ENCODE measurements at places on chromosomes 5 and 9.
A peak's percentile ranks its signal among the peaks of the same experiment; 100 is the strongest.

- DNase-seq: no peak
Measured at GRCh38 chr9:84493284-84493947, 152.9 kb upstream of the SLC28A3 start.

DNA sequence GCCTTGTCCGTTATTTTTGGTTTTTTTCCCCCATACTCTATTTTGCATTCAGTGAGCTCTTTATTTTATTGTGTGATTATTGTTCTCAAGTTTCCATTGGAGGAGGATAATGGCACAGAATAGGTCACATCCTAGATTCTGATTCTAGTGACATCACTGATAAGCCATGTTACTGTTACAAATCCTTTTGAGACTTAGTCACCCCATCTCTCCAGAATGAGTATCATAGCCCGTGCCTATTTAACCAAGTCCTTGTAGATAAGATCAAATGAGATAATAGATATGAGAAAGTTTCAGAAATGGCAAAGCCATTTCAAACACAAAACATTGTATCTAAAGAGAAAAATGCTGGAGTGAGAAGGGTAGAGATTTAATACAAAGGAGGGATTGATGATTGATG is 242.6 kb downstream of the RAB3C start:
- no peak for DNase-seq

DNA sequence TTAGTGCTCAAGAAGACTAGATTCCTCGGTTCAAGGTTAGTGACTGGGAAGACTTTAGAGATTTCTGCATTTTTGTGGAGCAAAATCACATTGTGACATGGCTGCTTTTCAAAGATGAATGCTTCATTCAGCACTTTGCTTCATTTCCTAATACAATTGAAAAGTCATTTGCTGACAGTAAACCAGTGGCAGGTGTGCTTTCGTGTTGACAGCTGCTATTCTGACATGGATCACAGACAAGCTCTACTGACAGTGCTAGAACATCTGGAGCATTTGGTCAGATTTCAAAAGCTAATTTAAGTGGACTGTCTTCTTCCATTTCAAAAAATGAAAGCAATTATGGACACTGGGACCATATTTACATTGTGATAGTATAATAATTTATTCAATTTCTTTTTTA is 1060.1 kb downstream of the PTPRD start:
- no peak for DNase-seq

- no peak for DNase-seq
Measured at GRCh38 chr5:135608361-135608760, 29.6 kb upstream of the CXCL14 start.

GRCh38 chr5:160155017-160155750 is 35.9 kb upstream of the PWWP2A start:
- DNase-seq: peak; percentile 66

DNA sequence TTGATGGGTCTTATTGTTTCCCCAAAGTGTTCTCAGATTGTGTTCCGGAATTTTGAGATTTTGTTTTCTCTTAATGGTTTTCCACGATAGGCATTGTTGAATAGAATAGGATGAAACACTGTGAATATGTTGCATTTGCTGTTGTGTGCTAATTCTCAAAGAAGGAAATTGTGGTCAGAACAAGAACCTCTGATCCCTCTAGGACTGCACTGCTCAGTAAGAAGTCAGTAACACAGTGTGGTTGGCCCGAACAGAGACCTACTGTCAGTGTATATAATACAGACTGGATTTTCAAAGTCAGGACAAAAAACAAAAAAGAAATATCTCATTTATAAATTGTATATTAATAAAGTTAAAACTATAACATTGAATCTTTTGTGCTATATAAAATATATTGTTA is 494.8 kb downstream of the MAT2B start:
- DNase-seq: no peak

- no peak for DNase-seq
Measured at GRCh38 chr9:72955571-72955970, 2.7 kb upstream of the ALDH1A1 start.

DNA sequence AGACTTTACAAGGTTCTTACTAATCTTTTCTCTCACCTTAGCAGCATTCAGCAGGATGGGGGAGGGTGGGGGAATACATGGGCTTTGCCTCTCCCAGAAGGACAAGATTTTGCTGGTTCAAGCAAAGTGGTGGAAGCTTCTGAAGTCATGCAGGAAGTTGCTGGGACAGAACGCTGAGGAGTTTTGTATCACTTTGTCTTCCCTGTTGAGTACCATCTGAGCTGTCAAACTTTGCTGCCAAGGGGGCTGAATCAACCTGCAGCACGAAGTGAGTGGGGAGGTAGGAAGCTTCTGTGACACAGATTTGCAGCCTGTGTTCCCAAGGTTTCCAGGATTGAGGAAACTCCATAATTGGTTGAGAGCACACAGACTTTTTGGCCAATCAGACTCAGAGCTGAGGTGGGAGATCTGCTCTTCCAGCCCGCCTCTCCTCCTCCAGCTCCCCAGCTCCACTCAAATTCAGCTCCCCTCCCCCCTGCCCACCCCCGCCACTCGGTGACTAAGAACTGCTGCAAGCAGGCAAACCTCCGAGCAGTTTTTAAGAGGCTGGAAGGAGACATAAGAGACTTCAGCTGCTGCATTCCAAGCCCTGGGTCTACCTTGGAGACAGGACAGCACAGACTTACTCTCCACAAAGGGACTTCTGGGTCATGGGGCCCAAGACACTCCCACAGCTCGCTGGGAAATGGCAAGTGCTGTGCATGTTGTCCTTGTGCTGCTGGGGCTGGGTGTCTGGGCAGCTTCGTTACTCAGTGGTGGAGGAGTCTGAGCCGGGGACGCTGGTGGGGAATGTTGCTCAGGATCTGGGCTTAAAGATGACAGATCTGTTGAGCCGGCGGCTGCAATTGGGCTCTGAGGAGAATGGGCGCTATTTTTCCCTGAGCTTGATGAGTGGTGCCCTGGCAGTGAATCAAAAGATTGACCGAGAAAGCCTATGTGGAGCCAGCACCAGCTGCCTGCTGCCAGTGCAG is at the start of gene PCDHGC5:
TSS of gene PCDHGC5 (plus strand) at position 491 of the 971 bp plus-strand sequence. CDS start at position 651, 160 bp downstream.
- DNase-seq: no peak

DNA sequence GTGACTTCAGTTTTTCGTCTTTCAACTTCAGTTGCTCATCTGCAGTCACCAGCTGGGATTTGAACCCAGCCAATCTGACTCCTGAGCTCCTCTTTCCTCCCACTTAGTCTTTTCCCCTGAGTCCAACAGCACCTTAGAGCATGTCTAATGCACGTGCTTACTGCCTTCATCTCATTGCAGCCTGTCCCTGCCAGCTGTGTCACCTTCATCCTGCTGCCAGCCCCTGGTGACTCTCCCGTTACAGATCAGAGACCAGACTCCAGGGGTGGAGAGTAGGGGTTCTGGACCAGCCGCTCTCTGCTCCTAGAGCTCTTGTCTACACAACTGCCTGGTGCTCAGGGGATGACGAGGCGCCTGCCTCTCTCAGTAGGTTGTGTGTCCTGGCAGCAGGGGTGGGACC is 132.9 kb upstream of the LMX1B start:
- no peak for DNase-seq

GRCh38 chr9:119366909-119367682 is 2.1 kb downstream of the BRINP1 start:
- no peak for DNase-seq

- no peak for DNase-seq
Measured at GRCh38 chr5:42614509-42614908, 142.1 kb upstream of the CCDC152 start.

DNA sequence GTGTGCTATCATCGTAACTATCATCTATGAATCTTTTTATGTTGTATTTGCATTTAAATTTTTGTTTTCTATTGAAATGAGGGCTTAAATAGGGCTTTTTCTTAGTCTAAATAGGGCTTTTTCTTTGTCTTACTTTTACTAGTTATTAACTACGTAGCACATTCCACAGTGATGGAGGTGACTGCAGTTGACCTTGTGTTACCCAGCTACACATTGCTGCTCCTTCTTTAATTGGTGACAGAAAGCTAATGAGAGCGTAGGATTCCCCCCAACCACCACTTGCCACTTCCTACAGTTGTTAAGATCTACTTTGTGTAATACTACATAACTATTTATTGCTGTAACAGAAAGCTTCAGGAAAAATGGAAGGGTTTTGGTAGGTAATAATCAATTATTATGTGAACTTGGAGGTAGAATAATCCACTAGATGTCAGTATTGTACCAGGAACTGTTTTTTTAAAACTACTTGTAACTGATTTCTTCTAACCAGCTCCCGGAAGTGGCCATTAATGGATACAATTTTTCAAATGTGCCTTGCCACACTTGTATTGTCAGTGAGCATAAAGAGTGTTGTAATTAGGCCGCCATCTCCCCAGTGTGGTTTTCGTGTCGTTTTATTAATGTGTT is 18.0 kb downstream of the MTRR start:
- no peak for DNase-seq

DNA sequence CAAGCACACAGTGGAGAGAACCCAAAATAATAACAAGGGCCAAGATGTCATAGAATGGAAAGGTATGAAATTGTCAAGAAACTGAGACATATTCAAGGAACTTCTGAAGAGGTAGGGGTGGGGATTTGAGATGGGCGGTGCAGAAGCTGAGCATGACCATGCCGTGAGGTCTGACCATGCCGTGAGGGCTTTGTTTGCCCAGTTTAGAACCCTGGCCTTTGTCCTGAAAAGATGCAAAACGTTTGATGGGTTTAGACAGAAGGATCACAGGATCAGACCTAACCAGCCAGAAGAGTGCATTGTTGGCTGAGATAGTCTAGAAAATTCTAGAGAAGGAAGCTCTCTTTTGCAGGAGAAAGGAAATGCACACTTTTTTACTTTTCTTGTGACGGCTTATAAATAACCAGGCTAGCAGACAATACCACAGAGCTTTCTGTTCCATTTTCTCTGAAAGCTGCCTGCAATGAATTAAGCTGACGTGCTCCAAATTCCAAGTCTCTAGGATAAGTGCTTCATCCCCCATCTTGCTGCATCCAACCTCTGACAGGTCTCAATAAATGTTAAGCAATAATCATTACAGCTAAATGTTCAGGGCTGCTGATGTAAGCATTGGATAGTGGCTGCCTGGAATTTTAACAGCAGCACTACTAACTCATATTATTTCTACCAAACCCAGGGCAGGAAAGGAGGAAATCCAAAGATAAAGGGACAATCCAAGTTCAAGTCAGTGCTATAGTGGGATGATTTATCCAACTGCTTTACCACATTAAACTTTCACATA is 110.9 kb upstream of the IL6ST start:
- no peak for DNase-seq

- DNase-seq: no peak
Measured at GRCh38 chr5:149195337-149195887, 54.1 kb downstream of the ABLIM3 start.

GRCh38 chr5:148011398-148012137 is 52.2 kb upstream of the SPINK5 start:
- DNase-seq: no peak

DNA sequence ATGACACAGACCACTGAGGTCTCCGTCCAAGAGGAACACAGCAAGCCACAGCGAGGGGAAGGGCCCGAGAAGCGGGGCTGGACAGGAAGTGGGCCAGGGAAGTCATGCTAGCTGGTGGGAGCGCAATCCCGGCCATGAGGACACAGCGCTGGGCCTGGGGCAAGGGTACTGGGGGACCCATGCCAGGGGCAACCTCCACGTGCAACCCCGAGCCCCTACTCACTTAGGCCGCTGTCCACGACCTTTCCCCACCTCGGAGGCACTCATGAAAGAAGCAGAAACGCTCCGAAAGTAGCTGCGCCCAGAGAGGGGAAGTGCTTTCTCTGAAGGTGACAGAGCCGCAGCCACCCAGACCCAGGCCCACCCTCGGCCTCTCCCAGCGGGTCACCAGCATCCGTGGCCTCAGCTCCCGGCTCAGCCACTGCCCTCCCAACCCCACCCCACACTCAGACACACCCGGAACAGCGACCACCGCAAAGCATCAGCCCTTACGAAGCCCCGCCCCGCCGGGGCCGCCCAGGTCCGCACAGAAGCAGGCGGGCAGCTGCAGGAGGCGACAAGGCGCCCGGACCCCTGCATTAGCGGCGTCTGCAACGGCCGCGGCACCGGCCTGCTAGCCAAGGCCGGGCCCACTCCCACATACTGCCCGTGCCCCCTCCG is 782 bp downstream of the BICD2 start:
- no peak for DNase-seq

- no peak for DNase-seq
Measured at GRCh38 chr9:16057541-16057940, 504.7 kb downstream of the CCDC171 start.

GRCh38 chr9:135085830-135086546 is 1.5 kb upstream of the OLFM1 start:
- peak; percentile 80 for DNase-seq

DNA sequence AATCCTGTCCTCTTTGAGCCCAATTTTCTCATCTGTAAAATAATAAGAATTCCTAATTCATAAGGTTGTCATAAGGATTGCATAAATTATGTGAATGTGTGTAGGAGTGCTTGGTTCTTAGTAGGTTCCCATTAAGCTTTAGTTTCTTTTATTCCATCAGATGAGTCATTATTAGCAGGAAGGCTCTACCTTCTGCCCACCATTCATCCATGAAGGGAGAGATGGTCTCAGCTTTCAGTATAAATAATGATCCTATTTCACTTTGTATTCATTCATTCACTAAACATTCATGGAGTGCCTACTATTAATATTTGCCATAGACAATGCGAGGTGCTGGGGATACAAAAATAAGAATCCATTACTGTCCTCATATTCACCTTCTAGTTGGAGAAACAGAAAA is 3.0 kb downstream of the CMYA5 start:
- DNase-seq: no peak

DNA sequence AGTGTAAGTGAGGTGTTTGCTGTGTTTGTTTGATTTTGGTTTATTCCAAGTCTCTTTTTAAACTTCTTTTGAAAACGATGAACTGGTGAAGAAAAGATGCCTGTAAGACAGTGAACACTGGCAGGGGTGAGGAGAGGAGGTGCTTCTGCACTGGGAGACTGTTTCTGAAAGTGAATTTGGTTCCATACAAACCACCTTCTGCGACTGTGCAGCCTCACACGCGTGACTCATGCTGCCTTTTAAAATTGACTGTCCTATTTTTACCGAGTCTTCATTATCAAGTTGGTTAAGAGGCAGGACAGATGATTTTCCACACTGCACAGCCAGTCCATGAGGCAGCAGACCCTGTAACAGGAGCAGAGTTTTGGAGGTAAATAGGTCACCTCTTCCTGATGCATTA is 340.6 kb downstream of the MTRR start:
- DNase-seq: no peak

- DNase-seq: no peak
Measured at GRCh38 chr5:177531209-177531940, 14.6 kb upstream of the DDX41 start.
